RWPE1 (cell line): ENCODE measurements at places on chromosomes 2 and 18.

DNA sequence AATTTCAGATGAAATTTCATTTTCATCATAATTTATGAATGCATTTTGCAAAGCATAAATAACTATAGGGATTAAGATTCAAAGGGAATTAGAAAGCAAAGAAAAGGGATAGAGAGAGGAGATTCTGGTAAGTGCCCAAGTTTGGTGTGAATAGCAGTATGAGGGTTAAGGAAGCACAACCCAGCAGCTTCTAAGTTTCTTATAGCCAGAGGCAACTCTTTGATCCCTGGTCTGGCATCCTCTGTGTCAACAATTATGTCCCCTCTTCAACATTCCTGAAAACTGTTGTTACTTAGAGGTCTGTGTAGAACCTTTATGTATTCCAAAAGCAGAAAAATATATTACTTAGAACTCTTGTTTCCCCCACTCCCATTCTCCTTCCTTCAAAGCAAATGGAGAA, 171.6 kb upstream of the SATB2 start:
- no peak for DNase-seq

- peak; percentile 12 for DNase-seq
Observed at GRCh38 chr2:62204998-62205496, 9.1 kb downstream of the B3GNT2 start.

- DNase-seq = no peak
Observed at GRCh38 chr2:66840321-66841002, 405.5 kb downstream of the MEIS1 start.

DNA sequence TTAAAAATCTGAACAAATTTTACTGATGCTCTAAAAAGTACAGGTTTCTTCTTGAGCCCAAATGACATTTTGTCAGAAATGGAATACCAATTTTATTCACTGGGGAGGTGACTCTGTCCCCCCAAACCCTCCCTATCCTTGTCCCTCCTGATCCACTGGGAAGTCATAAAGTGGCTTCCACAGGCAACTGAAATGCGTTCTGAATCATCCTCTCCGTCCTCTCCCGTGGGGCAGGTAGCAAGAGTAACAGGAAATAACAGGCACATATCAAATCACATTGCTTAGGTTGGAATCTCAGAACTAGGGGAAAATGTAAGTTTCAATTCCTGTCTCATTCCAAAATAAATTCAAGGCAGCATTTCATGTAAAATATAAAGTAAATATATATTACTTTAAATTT, 44.5 kb downstream of the MYL12B start:
- peak; percentile 47 for DNase-seq

DNA sequence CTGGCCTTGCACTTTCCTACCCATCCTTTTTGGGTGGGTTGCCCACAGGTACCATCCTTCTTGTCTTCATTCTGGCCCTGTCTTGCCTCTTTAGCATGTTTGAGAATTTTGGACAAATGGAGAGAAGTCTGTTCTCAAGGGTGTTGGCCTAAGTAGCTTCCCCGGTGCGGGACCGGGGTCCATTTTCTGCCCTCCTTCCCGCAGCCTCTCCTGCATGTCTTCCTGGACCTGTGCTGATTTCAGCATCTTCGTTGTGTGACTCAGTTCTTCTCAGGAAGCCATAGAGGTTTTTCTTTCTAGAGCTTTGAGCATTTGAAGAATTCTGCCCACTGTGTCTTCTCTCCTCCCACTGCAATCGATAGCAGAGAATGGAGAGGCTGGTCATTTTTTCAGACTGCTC, 172.7 kb downstream of the SH3RF3 start:
- DNase-seq = no peak

GRCh38 chr2:234368861-234369261, 128.0 kb downstream of the ARL4C start:
- peak; percentile 67 for DNase-seq

GRCh38 chr2:16693854-16694253, 28.2 kb upstream of the CYRIA start:
- no peak for DNase-seq

GRCh38 chr18:61950371-61950770, 57.6 kb upstream of the RNF152 start:
- DNase-seq = no peak

DNA sequence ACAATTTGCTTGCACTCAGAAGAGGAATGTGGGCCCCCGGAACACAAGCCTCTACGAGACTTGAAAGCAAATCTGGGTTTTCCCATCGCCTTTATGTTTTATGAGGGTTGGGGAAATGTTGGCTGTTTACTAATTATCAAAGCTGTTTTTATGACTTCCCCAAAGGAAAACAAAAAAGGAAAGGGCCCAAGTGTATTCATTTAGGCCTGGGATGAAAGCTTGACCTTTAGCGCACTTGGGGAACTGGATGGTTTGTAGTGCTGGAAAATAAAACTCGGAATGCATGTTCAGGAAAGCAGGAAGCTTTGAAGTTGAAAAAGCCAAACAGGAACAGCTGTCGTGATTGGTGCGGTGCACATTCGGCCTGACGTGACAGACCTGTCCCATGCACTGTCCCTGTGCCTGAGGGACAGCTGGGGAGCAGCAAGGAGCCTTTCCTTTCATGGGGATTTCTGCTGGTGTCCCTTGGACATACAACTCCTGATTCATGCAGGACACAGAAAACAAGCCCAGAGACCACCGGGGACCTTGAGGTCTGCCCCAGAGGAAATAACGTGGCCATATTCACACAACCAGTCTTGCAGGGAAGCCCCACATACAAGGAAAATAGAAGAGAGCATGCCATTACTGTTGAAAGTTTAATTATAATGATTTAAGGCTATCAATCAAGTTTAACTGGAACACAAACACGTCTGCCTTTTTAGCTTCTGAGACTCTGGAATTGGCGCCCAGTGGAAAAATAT, 169.7 kb upstream of the APCDD1 start:
- DNase-seq = no peak

DNA sequence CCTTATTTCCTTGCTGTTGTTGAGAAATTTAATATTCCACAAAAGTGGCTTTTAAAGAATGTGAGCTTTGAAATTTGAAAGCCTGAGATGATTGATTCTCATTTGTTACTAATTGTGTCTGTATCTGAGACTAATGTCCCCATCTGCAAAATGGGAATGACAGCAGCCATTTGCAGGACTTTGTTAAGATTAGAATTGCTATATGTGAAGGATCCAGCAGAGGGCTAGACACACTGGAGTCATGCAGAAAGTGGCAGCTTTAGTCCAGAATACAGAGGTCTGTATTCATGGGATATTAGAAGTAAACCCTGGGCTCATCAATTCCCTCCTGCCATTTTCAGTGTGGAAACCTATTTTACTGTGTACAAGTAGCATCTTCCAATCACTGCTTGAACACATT, 296.5 kb upstream of the GYPC start:
- DNase-seq = peak; percentile 8

- DNase-seq = no peak
Observed at GRCh38 chr2:208541461-208541988, 134.9 kb downstream of the PTH2R start.

- no peak for DNase-seq
Observed at GRCh38 chr18:80168982-80169381, 59.9 kb downstream of the ADNP2 start.
